Mammary epithelial cell (primary cell): ENCODE measurements at places on chromosomes 13 and 19. TPM values are rescaled to one million over a fixed set of nuclear protein-coding genes. Genes with fewer than 3 reads are reported as not detected.

Gene URI1
- 61.2 TPM for total RNA-seq

Gene ZNF724
- 3.8 and 10.3 TPM in 2 replicates for total RNA-seq

Gene GPR4
- total RNA-seq, result not detected

Gene PLPP2
- total RNA-seq, result 9.6 and 12.8 TPM in 2 replicates

Gene ATP12A
- total RNA-seq, result 0.17 TPM

- peak; percentile 20 for DNase-seq
Observed at GRCh38 chr13:92963029-92963428, 263.6 kb upstream of the GPC6 start.

DNA sequence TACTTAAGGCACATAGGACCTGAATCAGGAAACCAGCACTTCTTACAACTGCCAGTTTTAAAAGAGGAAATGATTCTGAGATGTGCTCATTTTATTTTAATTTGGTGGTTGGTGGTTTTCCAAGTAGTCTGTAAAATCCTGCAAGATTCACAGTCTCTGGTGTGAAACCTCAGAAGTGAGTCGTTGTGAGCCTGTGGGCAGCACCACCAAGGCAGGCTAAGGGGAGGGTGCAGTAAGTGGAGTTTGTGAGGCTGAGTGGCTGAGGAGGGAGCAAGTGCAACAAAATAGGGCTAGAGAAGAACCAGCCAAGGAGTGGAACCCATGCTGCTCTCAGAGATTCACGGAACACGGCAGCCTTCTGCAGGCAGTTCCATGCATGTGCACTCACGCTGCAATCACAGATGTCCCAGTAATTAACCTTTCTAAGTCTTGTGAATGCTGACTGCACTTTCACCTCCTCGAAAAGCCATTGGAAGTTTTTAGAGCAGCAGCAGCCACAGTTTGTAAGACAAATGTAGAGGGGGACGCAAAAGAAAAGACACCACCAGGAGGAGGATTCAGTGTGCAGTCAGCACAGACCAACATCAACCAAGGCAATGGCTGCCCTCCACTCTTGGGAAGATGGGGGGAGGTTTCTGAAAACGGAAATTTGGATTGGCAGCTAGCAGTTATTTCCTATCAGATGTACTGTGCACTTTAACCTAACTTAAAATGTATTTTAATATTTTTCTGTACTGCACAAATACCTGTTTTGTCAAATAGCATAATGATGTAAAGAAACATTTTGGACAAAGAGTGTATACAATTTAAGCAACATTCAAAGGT, 44.9 kb downstream of the ESD start:
- no peak for DNase-seq

DNA sequence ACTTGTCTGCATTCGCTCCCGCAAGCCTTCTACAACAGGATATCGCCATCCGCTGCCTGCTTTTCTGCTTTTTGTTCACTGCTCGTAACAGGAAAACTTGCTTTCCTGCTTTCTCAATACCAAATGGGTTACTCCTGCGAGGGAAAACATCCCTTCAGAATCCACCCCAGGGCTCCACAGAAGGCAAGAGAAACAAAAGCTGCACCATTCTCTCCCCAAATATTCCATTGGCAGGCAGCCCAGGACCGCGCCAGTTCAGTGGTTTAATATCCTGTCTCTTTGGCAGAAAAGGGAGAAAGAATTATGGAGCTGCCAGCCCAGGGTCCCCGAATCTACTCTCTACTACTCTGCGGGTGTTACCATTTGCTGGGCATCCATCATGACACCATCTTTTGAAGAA, 84.7 kb upstream of the DOCK9 start:
- DNase-seq, result peak; percentile 69

DNA sequence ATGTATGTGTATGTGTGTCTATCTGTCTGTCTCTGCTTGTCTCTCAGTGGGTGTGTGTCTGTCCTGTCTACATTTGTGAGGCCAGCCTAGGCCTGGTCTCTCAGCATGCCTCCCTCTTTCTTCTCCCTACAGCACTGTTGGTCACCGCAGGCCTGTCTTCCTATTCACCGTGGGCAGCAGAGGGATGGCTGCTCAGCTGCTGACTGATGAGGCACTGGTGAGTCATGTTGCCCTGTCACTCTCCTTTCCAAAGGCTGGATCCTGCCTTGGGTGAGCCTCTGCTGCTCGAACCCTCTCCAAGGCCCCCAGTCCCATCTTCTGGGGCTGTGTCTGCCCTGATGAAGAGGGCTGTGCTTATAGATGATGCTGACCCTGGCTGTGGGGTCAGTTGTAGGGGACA, 6.3 kb downstream of the ZNF71 start:
- DNase-seq, result peak; percentile 14

DNA sequence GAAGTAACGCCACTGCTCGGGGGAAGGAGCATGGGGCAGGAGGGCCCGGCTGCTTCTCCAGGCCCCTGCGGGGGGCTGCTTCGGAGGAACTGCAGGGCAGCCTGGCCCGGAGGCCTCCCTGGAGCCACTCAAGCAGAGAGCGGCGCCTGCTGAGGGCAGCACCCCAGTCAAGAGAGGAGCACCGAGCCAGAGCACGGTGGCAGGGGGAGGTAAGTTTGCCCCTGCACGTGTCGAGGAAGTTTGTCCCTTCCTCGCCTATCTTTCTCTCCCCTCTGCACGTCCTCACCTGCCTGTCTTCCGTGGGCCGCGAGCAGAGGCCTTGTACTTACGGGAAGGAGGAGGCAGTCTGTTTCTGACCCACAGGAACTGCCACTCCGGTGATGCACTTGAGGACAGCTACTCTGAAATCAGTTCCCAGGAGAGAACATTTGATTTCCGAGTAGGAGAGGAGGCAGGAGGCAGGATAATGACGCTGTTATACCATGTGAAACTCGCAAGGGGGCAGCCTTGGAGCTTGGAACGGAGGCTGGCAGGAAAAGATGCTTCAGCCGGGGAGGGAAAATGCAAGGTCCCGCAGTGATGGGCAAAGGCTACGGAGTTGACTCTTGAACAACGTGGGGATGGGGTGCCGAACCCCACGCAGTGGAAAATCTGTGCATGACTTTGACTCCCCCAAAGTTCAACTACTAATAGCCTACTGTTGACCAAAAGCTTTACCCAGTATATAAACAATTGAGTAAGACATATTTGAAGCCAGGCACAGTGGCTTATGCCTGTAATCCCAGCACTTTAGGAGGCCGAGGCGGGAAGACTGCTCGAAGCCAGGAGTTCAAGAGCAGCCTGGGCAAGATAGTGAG, 5.0 kb downstream of the FFAR1 start:
- DNase-seq, result peak; percentile 44

DNA sequence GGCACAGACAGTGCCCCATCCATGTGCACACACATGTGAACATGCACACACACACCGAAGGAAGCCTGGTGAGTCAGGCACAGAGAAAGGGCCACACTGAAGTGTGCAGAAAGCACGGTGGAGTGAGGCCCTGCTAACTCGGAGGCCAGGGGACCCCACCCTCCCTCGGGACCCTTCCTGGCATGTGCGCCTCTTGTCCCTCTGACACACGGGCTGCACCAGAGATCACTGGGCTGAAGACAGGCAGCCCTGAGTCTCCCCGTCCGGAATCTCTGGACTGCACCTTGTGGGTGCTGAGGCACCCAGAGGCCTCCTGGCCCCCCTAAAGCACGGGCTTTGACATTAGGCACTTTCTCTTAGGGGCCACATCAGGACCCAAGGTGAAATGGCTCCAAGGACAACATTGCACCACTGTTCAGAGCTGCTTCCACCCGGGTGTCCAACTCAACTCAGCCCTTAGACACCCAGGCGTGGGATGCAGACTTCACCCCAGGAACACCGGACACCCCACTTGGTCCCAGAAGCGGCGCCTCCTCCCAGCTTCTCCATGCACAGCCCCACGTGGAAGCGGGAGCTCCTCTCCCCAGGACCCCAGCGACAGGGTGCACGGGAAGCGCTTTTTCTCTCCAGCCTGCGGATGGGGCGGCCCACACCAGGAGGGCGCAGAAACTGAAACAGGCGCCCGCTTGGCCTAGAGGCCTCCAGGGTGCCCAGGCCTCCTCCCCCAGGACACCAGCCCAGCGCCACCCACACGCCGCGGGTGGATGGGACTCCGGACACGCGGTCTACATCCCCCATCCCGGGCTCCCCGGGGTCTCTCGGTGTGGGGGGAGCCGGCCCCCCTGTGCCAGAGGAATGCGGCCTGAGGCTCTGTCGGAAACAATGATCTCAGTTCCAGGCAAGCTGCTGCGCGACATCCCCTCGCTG, 90.2 kb downstream of the SPACA7 start:
- DNase-seq, result no peak

- DNase-seq, result no peak
Observed at GRCh38 chr13:51155776-51156515, 44.9 kb upstream of the C13orf42 start.

DNA sequence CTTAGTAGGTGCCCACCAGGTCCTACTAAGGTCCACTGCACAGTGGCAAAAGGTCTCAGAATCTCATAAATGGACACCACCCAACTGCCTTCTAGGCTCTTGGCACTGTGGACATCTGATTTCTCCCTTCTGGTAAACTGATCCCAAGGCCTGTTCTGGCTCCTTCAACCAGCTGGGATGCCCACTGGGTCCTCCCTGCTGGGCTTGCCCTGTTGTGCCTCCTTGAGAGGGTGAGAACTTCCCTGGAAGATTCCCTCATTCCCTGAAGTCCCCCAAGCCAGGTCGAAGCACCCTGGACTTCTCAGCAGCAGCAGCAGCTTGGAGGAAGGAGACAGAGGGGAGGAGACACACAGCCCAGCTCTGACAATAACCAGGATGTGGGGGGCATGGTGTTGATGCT, 6.6 kb upstream of the ZNF492 start:
- DNase-seq, result no peak
